ENCODE measurements at places on chromosomes 12 and 14.

GRCh38 chr14:50812180-50812579, 18.8 kb downstream of the NIN start:
- no peak for DNase-seq

- DNase-seq, result no peak
Measured at GRCh38 chr12:103493199-103493598, 2.6 kb downstream of the C12orf42 start.

DNA sequence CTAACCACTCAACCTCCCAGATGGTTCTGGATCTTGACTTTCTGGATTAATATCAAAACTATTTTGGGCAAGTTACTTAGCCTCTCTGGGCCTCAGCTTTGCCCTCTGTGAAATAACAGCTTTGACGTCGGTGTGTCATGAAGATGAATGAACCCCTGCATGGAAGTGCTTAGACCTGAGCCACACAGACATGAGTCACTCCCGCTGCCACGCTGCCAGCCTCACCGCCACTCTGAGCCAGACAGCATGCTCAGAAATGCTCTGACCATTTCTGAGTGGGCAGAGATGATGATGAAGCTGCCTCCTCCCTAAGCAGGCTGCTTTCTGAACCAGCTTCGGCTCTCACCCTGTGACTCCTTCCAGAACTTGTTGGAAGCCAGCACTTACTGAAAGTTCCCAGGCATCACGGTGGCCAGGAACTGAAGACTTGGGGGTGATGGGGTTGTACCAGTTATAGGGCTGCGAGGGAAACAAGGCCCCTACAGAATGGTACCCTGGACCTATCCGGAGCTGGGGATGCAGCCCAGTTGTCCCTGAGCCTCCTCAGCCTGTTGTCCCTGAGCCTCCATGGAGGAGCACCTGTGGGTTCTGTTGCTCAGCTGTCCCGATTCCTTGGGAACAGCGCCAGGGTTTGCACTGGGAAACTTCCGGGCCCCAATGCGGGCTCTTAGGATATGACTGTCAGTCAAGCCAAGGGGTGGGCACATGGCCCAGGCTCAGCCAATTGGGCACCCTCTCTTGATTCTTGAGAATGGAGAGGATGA, 2.0 kb upstream of the CCDC197 start:
- DNase-seq, result peak; percentile 68

DNA sequence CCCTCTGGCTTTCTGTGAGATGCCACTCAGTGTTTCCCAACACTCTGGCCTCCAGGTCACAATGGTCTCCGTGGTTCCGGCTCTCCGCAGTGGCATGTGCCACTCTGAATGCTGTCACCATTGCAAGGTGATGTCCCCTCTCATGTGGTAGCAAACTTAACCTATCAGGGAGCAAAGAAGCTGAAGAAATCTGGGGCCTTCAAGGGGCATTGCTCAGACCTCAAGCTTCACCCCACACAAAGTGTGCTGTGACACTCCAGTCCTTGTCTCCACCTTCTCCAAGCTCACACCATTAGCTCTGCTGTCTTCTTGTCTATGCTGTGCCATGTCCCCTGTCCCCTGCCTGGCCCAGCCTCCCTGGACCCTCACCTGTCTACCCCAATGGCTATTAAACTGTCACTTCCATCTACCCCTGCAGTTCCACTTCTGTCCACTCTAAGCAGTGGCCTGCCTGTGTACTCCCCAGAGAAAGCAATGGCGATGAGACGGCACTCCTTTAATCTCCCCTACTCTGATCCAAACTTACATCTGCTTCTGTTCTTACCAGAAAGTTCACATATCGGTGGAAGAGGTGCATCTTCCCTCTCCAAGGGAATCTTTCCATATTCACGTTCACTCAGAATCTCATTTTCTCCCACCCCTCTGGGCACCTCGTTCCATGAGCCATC, 93.7 kb downstream of the DHRS2 start:
- DNase-seq, result no peak

GRCh38 chr12:132423251-132423819, 66.6 kb upstream of the FBRSL1 start:
- no peak for DNase-seq

GRCh38 chr12:54160769-54161480, 27.9 kb downstream of the SMUG1 start:
- DNase-seq, result no peak

- no peak for DNase-seq
Measured at GRCh38 chr12:52369211-52369610, 1.9 kb upstream of the KRT85 start.

DNA sequence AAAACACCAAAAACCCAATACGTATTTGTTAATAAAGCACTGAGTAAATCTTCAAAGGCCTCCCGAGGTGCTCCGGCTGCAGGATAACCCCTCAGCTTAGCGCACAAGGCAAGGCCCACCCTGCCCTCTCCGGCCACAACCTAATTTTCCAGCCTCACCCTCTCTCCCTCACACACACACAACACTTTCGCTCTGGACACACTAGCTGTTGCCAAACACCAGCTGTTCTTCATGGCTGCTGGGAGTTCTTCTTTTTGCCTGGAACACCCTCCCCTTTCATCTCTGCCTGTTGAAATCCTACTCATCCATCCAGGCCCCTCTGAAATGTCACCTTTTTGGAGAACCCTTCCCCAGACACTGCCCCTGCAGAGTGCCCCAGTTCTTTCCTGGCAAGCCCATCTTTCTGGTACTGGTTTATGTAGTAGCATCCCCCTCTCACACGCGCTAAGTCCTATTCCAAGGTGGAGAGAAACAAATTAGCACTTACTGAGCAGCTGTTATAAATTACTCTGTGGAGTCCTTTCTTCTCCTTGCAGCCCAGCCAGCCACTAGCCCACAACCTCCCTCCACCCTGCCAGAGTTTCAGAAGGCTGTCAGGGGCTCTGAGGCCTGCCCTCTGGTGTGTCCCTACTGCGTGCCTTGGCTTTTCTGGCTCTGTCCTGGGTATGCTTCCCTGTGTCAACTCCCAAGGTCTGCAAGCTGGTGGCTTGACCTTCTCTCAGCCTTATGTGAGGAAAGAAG, 805 bp upstream of the CRACR2A start:
- DNase-seq, result no peak

GRCh38 chr12:115572440-115572839, 705.1 kb downstream of the MED13L start:
- DNase-seq, result no peak

DNA sequence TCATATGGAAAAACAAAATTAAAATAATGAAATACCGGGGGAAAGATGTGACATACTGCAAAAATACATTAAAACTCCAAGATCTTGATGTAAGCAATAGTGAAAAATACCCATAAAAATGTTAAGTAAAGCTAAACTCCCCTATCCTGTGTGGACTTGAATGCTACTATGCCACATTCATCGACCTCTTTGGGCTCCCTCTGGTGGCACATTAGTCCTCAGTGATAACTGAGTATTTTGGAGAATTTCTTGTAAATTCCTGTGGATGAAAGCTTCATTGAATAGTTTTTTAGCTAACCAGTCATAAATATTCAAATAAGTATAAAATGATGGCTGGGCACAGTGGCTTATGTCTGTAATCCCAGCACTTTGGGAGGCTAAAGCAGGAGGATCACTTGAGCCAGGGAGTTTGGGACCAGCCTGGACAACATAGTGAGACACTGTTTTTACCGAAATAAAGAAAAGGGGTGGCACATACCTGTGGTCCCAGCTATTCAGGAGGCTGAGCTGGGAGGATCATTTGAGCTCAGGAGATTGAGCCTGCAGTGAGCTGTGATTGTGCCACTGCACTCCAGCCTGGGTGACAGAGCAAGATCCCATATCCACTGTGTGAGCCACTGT, 42.4 kb upstream of the SGPP1 start:
- DNase-seq, result peak; percentile 72

- no peak for DNase-seq
Measured at GRCh38 chr12:51837286-51837685, 11.2 kb downstream of the FIGNL2 start.

GRCh38 chr14:92473969-92474535, 39.5 kb upstream of the RIN3 start:
- no peak for DNase-seq

- no peak for DNase-seq
Measured at GRCh38 chr12:8689681-8690080, 8.1 kb upstream of the RIMKLB start.

DNA sequence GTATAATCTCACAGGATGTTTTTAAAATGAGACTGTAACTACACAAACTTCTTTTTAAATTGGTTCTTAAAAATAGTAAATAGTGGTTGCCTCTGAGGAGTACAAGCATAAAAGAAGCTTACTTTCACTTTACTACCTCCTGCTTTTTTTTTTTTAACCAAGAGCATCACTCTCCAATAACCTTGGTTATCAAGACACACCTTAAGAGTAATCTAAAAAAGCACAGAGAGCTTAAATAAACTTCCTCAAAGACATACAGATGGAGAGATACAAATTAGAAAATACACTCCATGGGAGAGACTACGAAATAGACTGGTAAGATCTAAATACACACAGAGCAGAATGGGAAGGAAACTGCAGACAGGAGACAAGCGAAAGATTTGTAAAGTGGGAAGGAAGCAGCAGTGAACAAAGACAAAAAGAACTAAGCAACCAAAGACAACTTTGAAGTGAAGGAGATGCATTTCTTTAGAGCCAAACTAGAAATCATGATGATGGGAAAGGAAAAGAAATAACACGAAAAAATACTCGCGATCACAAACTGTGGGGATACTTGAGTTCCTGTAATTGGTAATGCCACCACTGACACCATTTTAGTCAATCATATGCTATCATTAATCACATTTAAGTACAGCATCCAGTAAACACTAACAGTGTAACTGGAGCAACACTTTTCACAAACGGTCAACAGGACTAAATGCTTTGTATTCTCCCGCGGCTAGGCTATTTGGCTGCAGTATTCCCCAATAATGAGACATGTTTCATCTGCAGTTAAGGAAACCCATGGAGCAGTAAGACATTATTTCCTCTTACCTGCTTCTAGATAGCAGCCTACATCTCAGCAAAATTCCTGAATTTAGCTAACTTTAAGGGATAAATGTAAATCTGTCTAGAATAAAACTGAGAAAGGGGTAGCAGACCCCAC, 8.2 kb downstream of the SINHCAF start:
- DNase-seq, result no peak

DNA sequence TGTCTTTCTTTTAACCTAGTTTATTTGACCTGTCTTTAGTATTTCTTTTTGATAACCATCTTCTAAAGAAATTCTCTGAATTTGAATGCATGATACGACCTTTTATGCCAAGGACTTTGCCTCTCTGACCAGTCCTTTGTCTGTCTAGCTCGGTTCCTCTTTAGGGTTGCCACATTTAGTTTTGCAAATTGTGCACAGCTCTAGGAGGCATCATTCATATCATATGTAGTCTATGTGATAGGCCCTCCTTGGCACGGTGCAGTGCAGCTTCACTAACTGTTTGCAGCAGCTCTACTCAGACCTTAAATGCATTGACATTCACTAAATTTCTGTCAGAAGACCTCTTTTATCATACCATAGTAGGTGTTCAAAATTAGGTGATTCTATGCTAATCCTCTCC, 75.6 kb downstream of the USP15 start:
- no peak for DNase-seq

- DNase-seq, result no peak
Measured at GRCh38 chr12:100234166-100234565, 32.7 kb downstream of the DEPDC4 start.

DNA sequence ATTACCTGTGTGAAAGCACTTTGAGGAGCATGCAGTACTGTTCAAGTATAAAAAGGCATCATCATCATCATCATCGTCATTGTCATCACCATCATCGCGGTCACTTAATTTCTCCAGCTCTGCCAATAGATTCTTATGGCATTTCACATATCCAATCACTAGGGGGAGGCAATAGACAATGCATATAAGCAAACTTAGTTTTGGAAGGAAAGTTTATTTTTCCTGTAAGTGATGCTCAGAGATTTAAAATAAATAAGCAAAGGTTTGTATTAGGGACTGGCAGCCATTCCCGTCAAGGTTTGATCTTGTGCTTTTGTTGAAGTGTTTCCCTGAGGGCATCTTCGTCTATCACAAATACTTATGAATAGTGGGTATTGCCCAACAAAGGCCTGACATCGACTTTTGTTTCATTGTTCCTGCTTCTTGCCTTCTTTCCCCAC, 127.4 kb downstream of the KTN1 start:
- DNase-seq, result no peak

GRCh38 chr14:99393059-99393655, 87.5 kb downstream of the SETD3 start:
- DNase-seq, result peak; percentile 37

GRCh38 chr12:119624966-119625365, 31.4 kb downstream of the TMEM233 start:
- DNase-seq, result no peak

DNA sequence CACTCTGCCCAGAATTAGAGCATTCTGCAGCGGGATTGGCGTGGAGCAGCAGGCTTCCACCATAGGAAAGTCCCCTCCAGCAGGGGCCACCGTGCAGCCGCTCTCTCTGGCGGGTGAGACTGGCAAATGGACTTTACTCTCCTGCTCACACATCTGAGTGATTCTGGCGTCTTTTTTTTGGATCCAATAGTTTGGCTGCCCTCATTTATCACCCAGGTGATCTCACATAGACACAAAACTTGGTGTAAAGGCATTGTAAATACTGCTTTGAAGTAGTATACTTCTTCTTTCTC, 130.3 kb downstream of the TGFB3 start:
- DNase-seq, result no peak

DNA sequence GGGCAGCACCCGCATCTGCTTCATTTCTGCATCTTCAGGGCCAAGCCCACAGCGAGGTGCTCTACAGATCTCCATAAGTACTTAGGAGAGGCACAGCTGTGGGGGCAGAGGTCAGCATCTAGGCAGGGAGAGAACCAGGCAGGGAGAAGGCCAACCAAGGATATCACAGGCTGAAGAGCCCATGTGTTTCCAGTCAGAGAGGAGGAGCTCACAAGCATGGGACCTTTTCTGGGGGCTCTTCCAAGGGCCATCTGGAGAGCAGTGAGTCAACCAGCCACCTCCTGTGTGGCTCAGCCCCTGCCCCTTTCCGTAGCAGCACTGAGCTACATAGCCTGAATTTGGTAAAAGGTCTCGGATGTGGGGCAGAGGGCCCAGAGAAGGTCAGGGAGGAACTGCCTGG, 78.5 kb downstream of the ARL6IP4 start:
- no peak for DNase-seq

- no peak for DNase-seq
Measured at GRCh38 chr14:49849213-49849847, 3.3 kb downstream of the NEMF start.

DNA sequence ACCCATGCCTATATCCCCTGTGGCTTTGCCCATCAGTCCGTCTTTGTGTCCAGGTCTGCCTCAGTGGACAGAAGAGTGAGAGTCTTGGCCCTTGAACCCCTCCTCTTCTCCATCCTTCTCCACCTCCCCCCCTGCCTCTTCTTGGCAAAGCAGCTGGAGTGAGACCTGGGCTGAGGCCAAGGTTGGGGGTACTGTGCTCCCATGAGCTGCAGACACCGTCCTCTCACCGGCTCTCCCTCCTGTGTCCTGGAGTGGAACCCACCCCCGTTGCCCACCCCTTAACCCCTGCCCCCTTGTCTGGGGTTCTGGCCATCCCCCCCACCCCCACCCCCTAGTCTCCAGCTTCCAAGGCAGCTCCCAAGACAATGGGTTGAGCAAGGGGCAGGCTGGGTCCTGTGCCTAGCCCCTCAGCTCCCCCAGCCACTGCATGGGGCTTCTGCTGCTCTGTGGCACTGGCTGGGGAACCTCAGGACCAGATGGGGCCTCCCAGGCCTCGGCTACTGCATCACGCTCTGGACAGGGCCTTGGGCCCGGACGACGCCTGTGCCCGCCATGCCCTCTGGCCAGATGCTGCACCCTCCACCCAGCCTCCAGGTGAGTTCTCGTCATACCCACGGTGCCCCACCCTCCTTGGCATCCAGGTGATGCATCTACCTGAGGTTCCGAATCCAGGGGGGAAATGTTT, 35.7 kb downstream of the RTL1 start:
- DNase-seq, result no peak

GRCh38 chr12:14613718-14614117, 46.0 kb upstream of the PLBD1 start:
- no peak for DNase-seq

Measured in activated naive CD4-positive, alpha-beta T cell treated with anti-CD3 and anti-CD28 coated beads for 36 hours (primary cell).